Activated naive CD4-positive, alpha-beta T cell treated with anti-CD3 and anti-CD28 coated beads for 36 hours (primary cell): ENCODE measurements at places on chromosomes 5 and 9.

DNA sequence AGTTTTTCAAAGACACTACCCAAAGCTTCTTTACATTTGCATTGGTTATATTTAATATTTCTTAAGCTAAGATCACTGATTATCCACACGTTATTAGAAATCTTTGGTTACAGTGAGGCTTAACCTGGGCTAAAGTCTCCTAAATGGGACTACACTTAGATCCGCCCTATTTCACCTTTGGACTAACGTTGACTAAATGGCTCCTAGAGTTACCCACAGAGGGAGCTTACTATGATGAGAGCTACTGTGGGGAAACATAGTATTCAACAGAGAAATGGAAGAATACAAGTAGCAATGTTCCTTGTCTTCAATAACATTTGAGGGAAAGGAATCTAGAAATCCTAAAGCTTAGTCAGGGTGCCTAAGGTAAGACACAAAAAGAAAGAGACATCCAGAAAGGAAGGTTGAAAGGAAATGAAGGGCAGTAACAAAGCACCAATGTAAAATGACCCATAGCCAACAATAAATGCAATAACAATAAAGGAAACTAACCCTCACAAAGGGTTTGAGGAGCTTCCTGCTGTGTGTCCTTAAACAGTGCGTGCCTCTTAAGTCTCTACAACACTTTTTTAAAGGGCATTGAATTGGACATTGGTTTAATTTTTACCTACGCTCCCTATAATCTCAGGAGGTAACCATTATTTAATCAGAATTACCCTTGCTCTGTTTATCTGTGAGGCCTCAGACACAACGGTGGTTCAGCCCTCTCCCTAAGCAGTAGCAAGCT, 217.1 kb downstream of the PJA2 start:
- DNase-seq: no peak

- DNase-seq: peak; percentile 76
These were observed 3.8 kb downstream of the CREB3 start for GRCh38 chr9:35736201-35736633.

GRCh38 chr9:110932863-110933262, 105.4 kb downstream of the LPAR1 start:
- no peak for DNase-seq

GRCh38 chr9:137676998-137677397, 58.2 kb downstream of the EHMT1 start:
- DNase-seq: no peak

GRCh38 chr5:174624733-174625522, 99.5 kb upstream of the MSX2 start:
- DNase-seq: no peak

- no peak for DNase-seq
These were observed 28.5 kb downstream of the ECPAS start for GRCh38 chr9:111455638-111456037.

DNA sequence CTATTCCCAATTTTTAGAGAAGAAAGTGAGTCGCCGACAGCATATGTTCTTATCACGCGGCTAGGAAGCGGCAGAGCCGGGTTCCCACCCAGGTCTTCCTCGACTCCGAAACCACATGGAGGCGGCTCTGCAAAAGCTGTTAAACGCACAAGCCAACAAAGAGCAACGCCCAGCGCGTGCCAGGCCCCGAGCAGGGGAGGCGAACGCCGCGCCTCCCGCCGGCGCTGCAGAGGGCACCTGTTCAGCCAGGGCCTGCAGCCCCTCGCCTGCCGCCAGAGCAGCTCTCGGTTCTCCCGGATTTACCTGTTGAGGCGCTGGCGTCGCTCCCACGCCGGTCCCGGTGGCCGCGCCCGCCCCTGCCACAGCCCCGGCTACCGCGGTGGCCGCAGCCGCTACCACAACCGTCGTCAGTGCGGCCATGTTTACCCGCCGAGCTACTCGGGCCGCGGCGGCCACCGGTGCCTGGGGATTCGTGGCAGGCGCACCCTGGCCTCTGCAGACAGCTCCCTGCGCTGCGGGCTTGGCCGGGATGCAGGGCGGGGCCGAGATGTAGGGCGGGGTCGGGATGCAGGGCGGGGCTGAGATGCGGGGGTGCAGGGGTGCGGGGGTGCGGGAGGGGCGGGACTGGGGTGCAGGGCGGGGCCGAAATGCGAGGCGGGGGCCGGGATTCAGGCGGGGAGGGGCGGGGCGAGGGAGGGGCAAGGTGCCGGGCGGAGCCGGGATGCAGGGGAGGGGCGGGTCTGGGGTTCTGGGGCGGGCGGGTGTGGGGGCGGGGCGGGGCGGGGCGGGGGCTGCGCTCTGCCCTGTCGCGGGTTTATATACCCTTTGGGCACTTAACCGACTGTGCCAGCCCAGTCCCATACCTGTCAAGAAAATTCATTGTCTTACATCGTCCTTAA, at the start of gene CCDC112:
Gene CCDC112, minus strand, starts transcription at position 531 of the 899 bp plus-strand sequence. Its CDS starts 111 bp downstream, at position 420.
- DNase-seq: peak; percentile 85

GRCh38 chr9:98280574-98280973, 25.1 kb upstream of the TBC1D2 start:
- no peak for DNase-seq

DNA sequence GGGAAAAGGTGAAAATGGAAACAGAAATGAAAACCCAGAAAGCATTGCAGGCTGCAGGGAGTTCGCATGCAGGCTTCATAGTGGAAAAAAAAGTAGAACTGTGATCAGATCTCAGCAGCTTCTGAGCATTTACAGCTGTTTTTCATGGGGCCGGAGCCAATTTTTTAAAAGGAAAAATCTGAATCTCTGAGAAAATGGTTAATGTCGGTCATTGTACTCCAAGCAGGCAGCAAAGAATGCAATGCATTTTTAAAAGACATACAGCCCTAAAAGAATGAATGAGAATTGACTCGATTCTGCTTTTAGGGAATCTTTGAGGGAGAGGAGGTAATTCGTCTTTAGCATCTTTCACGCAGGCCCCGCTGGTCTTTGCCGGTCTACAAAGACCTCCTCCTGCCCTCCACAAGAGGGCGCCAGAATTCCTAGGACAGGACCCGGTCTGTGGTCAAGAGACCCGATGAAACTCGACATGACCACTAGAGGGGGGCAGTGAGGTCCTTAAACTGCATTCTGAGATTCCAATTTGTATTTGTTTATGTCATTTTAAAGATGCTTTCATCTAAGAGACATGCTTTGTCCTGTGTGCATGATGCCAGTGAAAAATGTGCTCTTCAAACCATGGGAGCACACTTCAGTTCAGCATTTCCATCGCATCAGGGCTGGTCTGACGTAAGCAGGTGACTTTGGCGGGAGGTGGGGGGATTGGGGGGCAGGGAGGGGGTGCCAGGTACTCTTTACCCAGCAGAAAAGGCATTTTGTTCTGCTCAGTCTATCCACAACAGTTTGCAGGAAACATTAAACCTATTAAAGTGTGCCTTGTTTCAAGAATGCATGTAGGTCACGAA, 43.7 kb upstream of the TMEM252 start:
- DNase-seq: peak; percentile 93

DNA sequence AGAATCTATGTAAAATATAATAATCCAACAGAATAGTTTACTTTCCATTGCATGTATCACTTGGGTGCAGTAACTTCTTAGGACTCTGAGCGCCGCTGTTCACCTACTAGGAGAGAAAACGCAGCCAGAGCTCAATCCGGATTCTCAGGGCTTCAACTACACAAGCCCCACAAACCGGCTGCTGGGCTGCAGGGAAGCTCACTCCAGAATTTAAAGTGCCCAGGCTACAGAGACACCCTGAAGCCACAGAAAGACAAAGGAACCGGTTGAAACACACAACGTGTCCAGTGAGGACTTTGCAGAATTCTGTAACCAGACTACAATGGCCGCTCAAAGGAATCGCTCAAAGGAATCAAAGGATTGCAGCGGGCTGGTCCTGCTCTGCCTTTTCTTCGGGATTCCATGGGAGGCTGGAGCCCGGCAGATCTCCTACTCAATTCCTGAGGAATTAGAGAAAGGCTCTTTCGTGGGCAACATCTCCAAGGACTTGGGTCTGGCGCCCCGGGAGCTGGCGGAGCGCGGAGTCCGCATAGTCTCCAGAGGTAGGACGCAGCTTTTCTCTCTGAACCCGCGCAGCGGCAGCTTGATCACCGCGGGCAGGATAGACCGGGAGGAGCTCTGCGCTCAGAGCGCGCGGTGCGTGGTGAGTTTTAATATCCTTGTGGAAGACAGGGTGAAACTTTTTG, at the start of gene PCDHGA10:
Gene PCDHGA10, plus strand, starts transcription at position 134 of the 686 bp plus-strand sequence. Its CDS starts 189 bp downstream, at position 323.
- DNase-seq: peak; percentile 73
